ENCODE measurements at places on chromosomes 1 and 21.

GRCh38 chr1:202010180-202011015, at the start of gene ELF3:
Gene ELF3, plus strand, starts transcription at chr1:202010587. Its CDS starts 550 bp downstream, at chr1:202011137.
- no peak for DNase-seq

- DNase-seq: no peak
These were observed 102.0 kb upstream of the VANGL1 start for GRCh38 chr1:115539736-115540135.

- no peak for DNase-seq
These were observed 135.7 kb upstream of the SLC45A1 start for GRCh38 chr1:8182034-8182761.

DNA sequence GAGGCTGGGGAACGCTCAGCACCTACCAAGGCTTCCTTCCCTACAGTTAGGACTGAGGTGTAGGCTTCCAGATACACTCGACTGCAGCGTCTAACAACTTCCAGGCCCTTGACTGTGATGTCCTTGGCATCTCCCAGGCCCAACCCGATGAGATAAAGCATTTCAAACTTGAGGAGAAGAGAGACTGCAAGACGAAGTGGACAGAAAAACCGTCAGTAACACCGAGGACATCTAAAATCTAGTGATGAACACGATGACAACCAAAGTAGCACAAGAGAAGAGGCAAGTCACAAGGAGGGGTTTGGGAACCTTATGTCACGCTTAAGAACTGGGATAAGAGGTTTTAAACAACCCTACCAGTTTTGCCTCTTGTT, 314 bp downstream of the DPH5 start:
- DNase-seq: no peak

DNA sequence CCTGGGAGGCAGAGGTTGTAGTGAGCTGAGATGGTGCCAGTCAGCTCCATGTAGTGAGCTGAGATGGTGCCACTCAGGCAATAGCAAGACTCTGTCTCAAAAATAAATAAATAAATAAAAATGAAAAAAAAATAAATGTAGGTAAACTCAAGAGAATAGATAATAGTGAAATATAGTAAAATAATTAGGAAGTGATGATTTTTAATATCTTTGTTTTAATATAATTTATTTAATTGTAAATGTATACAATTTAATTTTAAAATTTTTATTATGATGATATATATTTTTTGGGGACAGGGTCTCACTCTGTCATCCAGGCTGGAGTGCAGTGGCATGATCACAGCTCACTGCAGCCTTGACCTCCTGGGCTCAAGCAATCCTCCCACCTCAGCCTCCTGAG, 19.6 kb upstream of the SERINC2 start:
- no peak for DNase-seq

DNA sequence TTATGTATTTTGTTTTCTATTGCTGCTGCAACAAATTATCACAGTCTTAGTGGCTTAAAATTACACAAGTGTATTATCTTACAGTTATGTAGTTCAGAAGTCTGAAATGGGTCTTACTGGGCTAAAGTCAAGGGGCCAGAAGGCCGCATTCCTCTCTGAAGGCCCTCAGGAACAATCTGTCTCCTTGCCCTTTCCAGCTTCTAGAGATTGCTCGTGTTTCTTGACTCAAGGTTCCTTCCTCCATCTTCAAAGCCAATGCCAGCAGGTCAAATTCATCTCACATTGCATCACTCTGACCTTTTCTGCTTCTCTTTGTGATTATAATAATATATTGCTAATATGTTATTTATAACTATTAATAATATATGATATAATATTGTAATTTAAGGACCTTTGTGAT, 97.1 kb downstream of the DIRAS3 start:
- DNase-seq: no peak

GRCh38 chr21:37165586-37165985, 92.5 kb downstream of the TTC3 start:
- no peak for DNase-seq

GRCh38 chr1:229148041-229148671, 122.8 kb upstream of the RAB4A start:
- no peak for DNase-seq

GRCh38 chr1:177091040-177091439, 73.5 kb downstream of the ASTN1 start:
- DNase-seq: no peak

DNA sequence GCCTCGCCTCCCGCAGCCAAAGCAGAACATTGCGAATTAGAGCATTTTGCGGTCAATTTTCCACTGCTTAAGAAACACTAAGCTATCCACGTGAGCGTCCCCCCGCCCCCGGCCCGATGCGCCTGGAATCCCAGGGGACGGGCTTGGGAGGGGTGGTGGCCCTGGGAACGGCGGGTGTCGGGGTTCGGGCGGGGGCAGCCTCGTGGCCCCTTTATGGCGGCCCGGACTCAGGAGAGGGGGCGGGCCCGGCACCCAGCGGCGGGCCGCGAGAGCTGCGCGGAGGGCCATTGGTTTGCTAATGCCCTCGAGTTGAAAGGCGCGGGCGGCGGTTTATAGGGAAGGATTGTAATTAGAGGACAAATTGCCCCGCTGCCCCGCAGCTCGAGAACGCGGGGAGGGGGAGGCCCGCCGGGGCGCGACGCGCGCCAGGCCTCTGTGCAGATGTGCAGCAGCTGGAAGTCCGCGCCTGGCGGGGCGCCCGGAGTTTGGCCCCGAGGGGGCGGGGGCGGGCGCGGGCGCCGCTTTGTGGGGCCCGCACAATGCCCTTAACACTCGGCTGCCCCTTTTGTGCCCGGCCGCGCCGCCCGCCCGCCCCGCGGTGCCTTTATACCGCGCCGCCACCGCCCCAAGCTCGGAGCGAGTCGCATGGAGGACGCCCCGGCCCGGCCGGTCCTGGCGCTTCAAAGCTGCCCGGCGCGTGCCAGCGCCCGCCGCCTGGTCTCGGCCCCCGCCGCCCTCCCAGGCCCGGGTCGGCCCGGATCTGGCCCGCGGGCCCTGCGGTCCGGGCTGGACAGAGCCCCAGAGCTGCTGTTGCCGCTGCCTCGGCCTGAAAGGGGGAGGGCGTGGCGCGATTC, 1.9 kb upstream of the HES3 start:
- DNase-seq: no peak

DNA sequence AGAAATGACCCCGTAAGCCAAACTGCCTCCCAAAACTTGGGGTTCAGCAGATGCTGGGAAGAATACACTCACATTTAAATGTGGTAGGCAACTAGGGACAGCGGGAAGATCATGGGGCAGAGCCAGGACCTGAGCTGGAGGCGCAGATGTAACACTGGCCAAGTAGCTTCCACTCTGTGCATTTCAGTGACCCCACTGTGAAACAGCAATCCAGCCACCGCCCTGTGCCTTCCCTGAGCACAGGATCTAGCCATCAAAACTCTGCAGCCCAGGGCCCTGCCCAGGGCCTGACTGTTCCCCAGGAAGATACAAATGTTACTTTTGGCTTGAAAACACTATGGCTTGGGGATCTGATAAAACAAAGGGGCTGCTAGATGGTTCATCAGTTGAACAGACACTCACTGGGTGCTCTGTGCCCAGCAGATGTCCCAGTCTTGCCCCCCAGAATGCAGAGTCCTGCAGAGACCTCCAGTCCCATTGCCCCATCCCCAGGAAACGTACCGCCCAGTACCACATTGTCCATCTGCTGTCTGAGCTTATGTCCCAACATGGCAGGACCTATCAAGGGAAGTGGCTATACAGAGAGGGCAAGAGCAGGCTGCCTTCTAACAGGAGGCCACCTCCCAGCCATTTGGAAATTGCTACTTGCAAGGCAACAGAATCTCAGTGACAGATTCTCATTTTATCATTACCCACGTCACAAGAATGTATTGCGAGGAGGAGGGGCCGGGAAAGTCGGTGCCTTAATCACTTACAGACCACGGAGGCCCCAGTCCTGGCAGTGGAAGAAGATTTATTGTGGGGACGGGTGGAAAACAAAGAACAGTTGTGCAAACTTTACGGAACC, 124.0 kb downstream of the DMRTB1 start:
- no peak for DNase-seq

DNA sequence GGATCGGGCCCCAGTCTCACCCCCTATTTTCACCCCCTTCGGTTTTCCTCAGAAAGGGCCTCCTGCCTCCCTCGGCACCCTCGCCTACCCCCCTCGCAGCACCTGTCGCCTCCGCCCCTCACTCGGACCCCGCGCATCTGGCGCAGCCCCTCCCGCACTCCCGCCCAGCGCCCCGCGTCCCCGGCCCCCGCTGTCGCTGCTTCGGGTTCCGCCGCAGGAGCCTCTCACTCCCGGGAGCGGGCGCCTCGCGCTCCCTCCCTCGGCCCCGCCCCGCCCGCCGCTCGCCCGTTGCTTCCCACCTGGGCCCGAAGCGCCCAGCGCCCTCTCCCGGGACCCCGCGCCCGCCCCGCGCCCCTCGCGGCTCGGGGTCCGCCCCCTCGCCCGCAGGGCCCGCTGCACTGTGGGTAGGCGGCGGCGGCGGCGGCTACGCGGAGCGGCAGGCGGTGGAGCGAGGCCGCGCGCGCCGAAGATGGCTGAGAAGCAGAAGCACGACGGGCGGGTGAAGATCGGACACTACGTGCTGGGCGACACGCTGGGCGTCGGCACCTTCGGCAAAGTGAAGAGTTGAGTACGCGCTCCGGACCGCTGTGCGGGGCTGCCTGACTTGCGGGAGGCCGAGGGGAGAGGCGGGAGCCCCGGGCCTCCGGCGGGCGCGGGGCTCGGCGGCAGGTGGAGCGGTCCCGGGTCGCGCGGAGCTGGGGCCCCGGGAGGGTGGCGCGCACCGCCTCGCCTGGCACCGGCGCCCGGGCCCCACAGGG, at the start of gene PRKAA2:
Gene PRKAA2 (plus strand): TSS at position 396 of the 758 bp plus-strand sequence. CDS start 74 bp downstream, at position 470.
- DNase-seq: no peak

DNA sequence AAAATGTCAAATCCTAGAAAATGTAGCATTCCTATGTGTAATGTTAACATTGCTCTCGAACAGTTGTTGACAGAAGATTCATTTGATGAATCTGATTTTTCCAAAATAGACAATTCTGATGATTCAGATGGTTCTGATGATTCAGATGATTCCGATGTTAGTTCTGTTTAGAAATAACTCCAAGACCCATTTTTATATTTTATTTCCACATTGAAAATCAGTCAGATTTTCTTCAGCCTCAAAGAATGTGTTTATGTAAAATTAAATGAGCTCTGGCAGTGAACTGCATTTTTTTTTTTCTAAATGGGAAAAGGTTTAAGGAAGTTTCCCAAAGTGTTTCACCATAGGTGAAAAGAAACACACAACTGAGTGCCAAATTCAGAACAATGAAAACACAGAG, 136.5 kb downstream of the TSEN15 start:
- DNase-seq: no peak

DNA sequence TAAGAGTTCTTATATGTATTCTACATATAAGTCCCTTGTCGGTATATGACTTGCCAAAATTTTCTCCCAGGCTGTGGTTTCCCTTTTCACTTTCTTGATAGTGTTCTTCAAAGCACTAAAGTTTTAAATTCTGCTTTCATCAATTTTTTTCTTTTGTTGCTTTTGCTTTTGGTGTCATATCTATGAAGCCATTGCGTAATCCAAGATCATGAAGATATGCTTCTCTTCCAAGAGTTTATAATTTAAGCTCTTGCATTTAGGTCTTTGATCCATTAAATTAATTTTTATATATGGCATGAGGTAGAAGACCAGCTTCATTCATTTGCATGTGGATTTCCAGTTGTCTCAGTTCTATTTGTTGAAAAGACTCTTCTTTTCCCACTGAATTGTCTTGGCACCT, 22.2 kb downstream of the DESI2 start:
- no peak for DNase-seq

- no peak for DNase-seq
These were observed 8.2 kb upstream of the SSX2IP start for GRCh38 chr1:84698151-84699110.

- DNase-seq: no peak
These were observed 51.7 kb downstream of the PTPN14 start for GRCh38 chr1:214499732-214500131.

DNA sequence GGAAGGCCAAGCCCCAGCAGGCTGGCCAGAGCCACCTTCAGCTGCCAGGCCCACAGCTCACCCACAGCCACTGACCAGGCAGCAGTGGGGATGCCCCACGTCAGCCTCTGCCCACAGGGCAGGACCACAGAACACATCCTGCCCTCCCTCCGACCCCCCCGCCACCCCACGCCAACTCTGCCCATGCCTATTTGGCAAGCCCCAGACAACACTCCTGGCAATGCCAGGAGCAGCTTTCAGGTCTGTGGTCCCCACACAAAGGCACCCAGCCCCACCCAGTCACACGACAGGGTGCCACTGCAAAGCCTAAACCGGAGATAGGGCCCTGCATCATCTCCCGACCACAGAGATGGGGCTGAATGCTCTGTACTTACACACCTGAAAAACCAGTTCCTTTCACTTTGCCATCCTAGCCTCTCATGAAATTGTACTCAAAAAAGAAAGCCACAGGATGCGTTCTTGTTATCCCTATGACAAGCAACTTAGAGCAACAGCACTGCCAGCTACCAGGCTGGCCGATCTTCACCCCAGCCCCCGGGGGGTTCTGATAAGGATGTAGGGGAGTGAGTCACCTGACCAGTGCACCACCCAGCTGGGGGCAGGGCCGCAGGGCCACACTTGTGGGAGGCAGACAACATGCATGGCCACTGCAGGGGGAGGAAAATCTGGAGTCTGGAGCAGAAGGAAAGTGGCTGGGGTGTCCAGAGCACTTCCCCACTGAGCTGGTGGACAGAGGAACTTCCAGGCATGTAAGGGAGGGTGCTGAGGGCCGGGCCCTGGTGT, 36.2 kb downstream of the UBE2G2 start:
- no peak for DNase-seq

- DNase-seq: no peak
These were observed 32.2 kb upstream of the RNF11 start for GRCh38 chr1:51203874-51204245.

GRCh38 chr1:95614197-95614596, 380.2 kb downstream of the RWDD3 start:
- no peak for DNase-seq

DNA sequence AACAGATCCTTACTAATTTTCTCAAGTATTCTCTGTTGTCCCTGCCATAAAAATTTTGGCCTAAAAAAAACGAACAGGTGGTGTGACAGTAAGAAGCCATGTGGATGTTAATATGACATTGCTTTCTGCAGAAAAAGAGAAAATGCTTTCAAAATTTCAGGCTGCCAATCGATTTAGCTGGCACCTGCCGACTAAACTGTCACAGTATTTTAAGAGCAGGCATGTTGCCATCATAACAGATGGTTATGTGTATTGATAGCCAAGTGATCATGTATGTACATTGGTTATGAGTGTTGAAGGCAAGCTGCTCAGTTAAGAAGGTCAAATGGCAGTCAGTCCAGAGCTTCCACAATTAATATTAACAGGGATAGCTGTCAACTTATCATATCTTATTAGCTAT, 1017.0 kb downstream of the MRPL39 start:
- no peak for DNase-seq

GRCh38 chr1:40711465-40712404, 20.2 kb downstream of the NFYC start:
- DNase-seq: no peak

GRCh38 chr21:42837421-42838211, 41.7 kb downstream of the WDR4 start:
- no peak for DNase-seq

- DNase-seq: no peak
These were observed 64.3 kb downstream of the ZNF281 start for GRCh38 chr1:200345520-200345919.

DNA sequence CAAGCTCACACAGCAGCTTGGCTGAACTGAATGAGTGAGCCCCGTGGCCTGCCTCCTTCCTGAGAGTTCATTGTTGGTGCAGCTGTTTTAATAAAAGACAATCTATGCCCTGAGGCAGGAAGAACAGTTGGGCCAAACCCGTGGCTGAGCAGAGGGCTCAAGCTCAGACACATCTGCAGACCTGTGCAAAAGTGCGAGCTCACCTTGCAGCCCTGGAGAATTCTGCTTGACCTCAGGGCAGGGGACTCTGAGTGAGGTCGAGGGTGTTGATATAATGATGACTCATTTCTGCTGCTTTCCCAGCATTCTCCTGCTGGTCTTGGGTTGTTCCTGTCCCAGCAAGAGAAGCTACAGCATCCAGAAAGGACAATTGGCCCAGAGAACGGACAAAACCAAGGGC, 61.0 kb downstream of the ATP5PO start:
- DNase-seq: no peak

All from stimulated activated CD4-positive, alpha-beta T cell treated with anti-CD3 and anti-CD28 coated beads, Interleukin-2, amount 100 ng/mL, for 4 hours (primary cell).